ENCODE measurements at places on chromosomes 16 and 17.
A peak's percentile ranks its signal among the peaks of the same experiment; 100 is the strongest.

GRCh38 chr17:58811290-58811689 is 55.6 kb downstream of the PPM1E start:
- no peak for DNase-seq

- DNase-seq: no peak
These were observed 2.3 kb downstream of the CCL17 start for GRCh38 chr16:57406881-57407280.

DNA sequence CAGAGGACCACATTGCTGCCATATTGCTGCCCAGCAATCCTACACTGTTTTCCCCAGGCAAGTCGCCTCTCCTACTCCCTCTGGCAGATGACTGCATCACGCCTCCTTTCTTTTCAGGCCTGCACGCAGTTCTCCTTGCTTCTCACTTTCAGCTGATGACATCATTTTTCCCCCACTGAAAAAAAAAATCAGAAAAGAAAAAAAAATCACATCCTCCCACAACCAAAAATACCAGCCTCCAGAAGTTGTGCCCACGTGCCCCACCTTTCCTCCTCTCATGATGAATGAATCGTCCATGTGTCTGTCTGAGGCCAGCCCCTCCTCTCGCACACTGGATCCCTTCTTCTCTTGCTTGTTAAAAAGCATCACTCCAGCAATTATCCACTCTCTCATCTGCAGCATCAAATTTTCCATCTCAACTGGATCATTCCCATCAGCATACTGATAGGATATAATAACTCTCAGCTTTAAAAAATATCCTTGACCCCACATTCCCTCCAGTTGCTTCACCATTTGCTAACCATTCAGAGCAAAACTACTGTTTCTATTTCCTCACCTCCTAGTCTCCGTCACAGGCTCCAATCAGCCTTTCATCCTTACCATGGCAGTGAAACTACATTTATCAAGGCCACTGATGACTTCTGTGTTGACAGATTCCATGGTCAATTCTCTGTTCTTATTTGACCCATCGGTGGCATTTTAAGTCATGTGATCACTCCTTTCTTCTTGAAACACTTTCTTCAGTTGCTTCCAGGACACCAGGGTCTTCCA is 30.1 kb upstream of the DYNLL2 start:
- peak; percentile 49 for DNase-seq

GRCh38 chr16:80627108-80627507 is 86.3 kb downstream of the DYNLRB2 start:
- no peak for DNase-seq
